ENCODE measurements at places on chromosomes 7 and 10.

- DNase-seq: no peak
Measured at GRCh38 chr10:121975295-121976086, 474 bp upstream of the NSMCE4A start.

GRCh38 chr7:42292991-42293521 is 56.0 kb upstream of the GLI3 start:
- no peak for DNase-seq

GRCh38 chr7:44158873-44159631 is 17.9 kb upstream of the MYL7 start:
- no peak for DNase-seq

DNA sequence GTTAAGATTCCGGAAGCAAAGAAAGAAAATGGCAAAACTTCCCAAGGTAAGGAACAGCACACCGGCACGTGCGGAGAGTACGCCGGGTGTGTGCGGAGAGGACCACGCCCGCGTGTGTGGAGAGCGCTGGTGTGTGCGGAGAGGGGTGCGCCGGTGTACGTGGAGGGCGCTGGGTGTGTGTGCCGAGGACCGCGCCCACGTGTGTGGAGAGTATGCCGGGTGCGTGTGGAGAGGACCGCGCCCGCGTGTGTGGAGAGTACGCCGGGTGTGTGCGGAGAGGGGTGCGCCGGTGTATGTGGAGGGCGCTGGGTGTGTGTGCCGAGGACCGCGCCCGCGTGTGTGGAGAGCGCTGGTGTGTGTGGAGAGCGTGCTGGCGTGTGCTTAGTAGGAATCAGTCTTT is 48.6 kb upstream of the DPYSL4 start:
- no peak for DNase-seq

DNA sequence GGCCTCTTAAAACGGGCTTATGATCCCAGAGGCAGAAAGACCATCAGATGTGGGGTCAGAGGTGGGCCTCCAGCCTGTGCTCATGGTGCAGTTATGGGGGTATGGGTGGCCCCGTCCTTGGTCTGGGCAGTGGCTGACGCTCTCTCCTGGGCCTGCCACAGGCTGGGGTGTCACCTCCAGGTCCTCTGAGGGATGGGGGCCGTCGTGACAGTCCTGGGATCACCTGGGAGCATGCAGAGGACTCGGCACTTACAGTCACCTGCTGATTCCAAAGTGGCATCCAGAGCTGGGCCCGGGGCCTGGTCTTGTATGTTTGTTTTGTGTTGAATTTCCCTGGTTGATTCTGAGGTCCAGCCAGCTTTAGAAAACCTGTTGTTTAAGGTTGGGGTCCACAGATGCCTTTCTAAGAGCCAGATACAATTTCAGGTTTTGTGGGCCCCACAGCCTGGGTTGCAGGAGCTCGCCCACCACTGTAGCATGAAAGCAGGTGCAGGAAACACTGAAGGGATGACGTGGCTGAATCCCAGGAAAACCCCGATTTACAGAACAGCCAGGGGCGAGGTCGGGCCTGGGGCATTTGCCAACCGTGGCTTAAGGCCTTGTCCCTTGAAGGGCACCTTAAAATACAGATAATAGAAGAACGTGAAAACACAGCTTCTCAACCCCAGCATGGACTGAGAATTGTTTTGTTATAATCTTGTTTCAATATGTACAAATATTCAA is 170.7 kb upstream of the PPP2R2D start:
- no peak for DNase-seq

GRCh38 chr10:10320956-10321355 is 696.7 kb upstream of the CELF2 start:
- DNase-seq: no peak

DNA sequence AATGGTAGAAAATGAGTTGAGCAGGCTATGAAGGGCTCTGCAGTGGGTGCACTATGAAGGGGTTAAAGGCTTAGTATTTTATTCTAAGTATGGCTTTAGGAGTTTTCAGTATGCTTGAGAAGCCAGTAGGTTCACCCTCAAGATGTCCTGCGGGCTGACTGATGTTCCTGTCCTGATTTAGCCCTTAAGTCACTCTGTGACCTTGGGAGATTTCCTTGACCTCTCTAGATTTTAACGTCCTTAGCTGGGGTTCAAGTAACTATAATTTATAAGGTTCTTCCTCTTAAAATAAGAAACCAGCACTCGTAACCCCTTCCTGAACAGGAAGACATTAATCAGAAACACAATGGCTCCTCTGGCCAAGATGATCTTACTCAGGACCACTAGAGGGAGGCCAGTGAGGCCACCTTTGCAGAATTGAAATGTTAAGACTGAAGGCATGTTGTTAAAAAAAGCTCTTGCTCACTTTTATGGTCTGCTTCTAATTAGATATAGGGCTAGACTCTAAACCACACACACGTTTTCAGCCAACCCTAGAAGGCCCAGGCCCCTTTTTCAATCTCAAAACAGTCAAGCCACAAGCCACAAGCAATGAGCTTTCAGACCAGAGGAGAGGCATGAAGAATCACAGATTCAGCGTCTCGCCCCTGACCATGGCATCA is 41.9 kb downstream of the CDK1 start:
- no peak for DNase-seq

All from SW 1271 (cell line).